ENCODE measurements at places on chromosomes 7 and 10.

DNA sequence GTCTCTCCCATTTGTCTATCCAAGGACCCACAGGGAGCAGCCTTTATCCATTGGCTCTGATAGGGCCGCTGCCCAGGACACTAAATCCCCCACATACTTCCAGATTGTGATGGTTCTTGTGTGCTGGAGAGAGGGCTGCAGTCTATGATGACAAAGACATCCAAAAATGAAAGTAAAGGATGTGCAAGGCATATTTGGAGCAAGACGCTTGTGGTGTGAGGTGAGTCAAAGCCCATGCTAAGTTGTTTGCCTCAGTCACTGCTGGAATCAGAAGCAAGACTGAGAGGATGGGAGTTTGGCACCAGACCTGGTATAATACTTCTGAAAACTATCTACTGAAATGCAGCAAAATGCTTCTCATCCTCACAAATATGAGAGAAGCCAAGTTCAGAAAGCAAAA lies 22.7 kb downstream of the ZNF22 start:
- DNase-seq, result no peak

GRCh38 chr10:95474228-95475002 lies 86.8 kb downstream of the SORBS1 start:
- DNase-seq, result no peak

GRCh38 chr7:100090527-100091410 lies 2.0 kb downstream of the COPS6 start:
- no peak for DNase-seq

DNA sequence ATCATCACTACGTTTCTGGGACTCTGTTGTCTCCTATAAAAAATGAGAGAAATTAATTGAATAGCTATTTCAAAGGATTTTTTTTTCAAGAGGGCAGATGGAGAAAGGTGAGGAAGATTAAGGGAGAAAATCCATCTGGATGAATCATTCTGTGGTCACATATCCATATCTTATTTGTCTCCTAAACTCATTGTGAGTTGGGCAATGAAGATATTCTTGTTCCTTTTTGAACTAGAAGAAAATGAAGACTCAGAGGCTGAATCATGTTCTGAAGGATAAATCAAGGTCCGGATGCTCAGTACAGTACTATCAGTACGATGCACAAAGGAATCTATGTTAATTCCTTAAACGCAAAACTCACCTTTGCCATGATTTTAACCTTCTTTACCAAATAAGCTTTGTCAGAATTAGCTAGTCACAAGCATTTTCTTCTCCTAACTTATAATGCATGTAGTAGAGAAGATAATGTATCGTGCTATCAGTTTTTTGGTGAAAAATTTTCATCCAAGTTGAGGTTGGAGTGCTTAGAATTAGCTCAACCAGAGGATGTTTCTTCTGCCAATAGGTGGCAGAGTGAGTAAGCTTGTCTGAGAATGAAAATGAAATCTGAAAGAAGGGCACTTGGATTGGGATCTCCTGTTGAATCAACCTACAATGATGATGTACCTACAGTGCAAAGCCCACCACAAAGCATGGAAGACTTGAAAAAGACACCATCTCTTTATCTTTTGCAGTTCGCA lies 446.9 kb downstream of the KIF20B start:
- no peak for DNase-seq

DNA sequence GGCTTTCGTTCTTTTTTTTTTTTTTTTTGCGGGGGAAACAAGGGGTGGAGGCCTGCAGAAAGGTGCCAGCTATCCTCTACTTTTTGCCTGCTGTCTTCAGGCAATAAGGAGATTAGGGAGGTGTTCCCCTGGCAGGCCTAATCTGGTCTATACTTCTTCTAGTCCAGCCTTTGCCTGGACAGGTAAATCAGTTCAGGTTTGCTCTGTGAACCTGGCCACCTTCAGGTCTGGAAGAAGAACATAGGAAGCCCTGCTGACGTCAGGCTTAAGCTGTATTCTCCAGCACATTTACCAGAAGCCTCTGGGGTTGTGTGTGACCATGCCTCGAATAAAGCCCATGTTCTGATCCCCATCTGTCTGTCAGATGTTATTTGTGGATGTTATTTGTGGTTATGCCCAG lies 115.4 kb downstream of the SDK1 start:
- DNase-seq, result no peak

GRCh38 chr7:24137338-24137737 lies 146.7 kb upstream of the NPY start:
- DNase-seq, result no peak

GRCh38 chr10:122988501-122988900 lies 8.3 kb downstream of the PSTK start:
- DNase-seq, result no peak

GRCh38 chr7:87058744-87059524 lies 520 bp downstream of the ELAPOR2 start:
- DNase-seq, result no peak

DNA sequence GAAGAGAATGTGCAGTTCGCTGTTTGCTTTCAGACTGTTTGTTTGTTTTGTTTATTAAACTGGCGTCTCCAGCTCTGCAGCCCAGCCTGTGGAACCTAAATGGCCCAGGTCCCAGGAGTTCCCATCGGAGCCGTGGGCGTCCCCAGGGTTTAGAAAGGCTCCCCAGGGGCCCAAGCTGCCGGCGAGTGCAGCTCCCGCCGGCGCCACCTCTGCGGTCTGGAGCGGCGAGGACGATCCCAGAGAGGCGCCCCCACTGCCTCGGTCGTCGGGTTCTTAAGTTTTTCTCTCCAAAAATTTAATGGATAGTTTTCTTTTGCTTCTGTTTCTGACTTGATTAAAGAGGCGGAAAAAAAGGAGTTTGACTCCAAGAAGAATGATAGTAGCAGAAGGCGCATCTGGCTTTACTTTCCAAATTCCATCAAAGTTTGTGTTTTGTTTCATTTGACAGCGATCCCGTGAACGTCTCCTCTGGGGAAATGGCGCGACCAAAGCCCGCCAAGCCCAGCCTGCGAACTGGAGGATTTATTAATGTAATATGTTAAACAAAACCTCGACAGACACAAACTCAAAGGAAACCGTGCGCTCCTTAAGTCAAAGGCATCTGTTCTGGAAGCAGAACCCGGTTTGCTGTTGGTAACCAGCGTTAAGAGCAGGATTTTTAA lies 718 bp upstream of the FZD1 start:
- DNase-seq, result no peak

GRCh38 chr7:38413784-38414183 lies 140.3 kb upstream of the TARP start:
- DNase-seq, result no peak

GRCh38 chr7:21317966-21318915 lies 109.6 kb upstream of the SP4 start:
- DNase-seq, result no peak

DNA sequence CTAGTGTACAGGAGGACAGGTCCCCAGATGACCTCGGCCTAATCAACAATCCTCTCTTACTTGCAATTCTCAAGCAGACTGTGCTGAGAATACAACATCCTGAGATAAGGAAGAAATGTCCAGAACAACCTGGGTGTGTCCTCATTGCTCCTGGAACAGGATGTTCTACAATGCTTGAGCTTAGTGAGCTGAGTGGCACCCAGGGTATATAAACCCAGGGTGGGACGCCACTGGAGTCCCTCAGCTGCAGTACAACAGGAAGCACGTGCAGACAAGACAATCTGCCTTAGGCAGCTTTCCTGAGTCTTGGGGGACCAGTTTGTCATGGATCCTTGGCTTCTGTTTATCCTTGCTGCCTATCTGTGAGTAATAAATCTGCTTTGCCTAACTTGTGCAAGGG lies 27.7 kb upstream of the SLC25A13 start:
- DNase-seq, result no peak

GRCh38 chr10:43226441-43226840 lies 40.4 kb downstream of the RASGEF1A start:
- DNase-seq, result no peak

DNA sequence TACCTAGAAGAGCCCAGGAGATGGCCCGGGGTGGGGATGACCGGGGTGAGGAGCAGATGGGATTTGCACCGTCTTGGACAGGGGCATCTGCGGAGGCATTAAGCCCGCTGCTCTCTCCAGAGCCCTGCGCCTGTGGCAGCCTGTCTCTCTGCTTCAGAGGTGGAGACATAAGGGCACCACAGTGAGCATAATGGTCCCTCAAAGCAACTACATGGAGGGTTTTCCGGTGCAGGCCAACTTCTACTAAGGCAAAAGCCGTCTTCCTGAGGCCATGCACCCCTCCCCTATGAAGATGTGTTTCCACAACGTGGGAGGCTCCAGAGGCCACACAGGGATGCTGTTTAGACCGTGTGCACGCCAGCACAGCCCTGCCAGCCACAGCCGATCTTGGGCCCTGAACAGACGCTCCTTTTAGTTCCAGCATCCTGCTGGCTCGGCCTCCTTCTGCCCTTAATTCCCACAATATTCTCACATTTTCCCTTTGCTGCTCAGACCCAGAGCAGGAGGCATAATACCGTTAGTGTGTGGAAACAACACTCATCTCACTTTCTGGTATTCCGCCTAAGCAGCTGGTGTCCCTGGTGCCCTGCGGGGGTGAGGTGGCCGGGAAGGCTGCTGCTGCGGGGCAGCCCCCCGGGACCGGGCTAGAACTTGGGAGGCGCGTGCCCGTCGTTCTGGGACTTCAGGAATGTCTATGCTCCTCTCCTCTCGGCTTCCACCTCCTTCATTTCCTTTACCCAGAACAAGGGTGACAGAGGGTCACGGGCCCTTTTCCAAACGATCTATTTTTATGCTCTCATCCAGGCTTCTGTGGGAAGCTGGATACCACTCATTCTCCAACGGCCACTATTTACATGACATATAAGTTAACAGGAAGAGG lies 266.9 kb downstream of the TNS3 start:
- DNase-seq, result no peak

DNA sequence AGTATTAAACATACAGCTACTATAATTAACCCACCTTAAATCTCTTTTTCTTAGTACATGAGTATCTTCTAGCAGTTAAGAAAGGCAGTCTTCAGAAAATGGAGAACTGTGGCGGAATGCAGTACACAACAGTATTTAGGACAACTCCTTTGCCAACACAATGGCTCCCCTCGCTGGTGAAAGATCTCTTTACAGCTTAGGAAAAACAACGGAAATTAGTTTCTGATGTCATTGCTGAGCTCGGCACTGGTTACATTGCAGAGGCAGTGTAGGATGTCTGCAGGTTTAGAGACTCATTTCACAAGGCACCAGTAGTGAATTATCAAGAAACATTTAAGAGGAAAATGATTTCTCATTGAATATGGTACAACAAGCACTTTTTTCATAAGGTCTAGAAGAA lies 43.4 kb downstream of the GLRX3 start:
- DNase-seq, result peak; percentile 71

GRCh38 chr7:30476459-30477145 lies 2.0 kb downstream of the NOD1 start:
- no peak for DNase-seq

DNA sequence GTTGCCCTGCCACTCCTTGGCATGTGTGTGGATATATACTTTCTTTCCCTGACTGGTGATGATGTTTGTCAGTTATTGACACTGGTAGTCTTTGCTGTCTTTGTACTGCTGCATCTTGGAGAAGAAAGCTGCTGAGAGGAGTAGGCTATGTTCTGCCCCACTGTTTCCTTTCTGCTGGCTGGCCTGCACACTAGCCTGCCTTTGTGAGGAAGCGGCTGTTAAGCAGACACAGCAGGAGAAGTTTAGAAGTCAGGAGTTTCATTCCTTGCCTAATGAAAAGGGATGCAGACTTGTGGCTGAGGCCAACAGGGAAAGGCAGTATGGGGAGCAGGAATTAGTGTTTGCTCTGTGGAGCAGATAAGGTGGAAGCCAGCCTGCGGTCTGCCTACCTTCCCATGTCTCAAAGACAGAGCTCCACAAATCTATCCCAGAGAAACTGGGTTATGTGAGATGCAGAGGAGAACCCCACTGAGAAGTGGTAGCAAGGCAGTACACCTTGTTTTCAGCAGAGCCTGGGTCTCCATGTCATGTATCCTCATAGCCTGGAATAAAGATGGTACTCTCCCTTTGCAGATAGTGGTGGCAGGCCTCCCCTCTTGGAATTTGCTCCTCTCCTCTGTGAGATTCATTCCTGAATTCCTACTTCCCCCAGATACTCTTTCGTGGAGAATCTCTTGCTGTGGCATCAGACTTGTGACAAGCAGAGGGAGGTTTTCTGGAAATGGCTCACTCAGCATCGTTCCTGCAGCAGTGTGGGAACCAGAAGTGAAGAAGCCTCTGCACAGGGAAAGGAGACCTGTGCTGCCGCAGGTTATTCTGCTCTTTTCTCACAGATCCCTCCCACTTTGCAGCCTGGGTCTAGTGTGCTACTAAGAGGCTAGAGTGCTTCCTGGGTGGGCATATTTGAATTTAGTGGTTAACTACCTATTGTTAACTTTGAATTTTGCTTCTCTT lies 130.2 kb downstream of the LRRC4 start:
- DNase-seq, result no peak

DNA sequence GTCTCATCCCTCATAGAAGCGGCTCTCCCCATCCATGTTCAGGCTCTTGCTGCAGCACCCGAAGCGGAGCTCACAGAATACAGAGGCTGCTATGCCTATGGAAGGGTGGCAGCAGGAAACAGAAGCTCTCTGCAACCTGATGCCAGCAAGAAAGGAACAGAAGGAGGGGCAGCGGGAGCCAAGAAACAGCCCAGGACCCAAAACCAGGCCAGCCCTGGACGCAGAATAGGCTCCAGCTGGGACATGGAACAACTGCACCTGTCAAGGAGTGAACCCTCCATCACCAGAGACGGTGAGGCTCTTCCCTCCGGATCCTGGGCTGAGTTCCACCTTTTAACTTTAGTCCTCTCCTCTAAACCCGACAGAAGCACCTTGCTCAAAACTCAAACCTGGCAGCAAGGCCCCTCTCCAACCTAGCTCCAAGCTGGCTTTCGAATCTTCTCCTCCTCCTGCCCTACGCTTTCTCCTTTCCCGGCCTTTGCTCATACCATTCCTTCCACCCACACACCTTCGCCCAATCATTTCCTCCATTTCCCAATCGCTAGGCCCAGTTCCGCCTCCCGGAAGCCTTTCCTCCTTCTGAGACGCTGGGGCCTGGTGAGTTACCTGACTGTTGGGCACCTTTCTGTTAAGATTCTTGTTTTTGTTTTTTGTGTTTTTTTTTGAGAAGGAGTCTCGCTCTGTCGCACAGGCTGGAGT lies 122.8 kb upstream of the ZNF92 start:
- no peak for DNase-seq

DNA sequence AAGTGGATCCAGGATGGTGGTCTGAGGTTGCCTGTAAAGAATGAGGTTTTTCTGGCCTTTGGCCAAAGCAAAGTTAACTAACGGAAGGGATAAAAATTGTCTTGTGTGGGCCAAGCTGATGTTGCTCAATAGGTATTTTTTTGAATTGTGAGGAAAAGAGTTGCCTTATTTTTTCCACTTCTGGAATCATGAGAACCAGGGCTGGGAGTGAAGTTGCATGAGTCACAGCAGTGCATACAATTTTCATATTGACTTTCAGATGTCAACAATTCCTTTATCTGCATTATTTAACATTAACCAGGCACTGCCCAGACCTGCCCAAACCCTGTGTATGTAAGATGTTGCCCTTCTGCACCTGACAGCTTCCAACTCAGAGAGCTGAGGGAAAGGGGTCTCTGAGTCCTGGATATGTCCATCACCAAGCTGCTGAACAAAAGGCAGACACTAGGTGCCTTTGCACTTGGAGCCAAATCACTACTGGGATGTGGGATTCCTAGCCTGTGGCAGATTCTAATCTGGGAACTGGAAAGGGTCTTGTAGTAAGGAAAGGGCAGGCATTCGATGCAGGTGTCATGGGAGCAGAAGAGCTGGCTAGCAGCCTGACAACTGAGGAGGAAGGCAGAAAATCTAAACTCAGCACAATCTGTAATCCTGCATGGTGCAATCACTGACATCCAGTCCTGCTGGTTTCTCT lies 52.3 kb upstream of the SLC35B4 start:
- DNase-seq, result no peak

Data from forelimb muscle (tissue), 1 donor.